Placental epithelial cell (primary cell): ENCODE measurements at places on chromosomes 5 and 9. TPM values are rescaled to one million over a fixed set of nuclear protein-coding genes. Genes with fewer than 3 reads are reported as not detected.

The ZNF354C gene
- total RNA-seq: 6.0 and 9.8 TPM in 2 replicates

The FOXD4L6 gene
- total RNA-seq: 0.39 TPM in 1 of 2 replicates, not detected in the other

The MAMDC2 gene
- total RNA-seq: 6.7 and 19.7 TPM in 2 replicates

The DRD1 gene
- total RNA-seq: not detected in 2 replicates

The SH2D3C gene
- total RNA-seq: under 0.01 and 0.43 TPM in 2 replicates

The TMEM267 gene
- total RNA-seq: 6.3 and 10.1 TPM in 2 replicates

The CBY3 gene
- total RNA-seq: 0.39 TPM in 1 of 2 replicates, not detected in the other

The PCDHAC1 gene
- total RNA-seq: 0.39 TPM in 1 of 2 replicates, not detected in the other

The ADAMTSL1 gene
- 0.79 TPM in 1 of 2 replicates, not detected in the other for total RNA-seq

The TLE4 gene
- total RNA-seq: 69.1 and 83.4 TPM in 2 replicates

The DIMT1 gene
- 14.1 and 35.5 TPM in 2 replicates for total RNA-seq

The LCN10 gene
- not detected in 2 replicates for total RNA-seq

The PCYOX1L gene
- 5.2 and 7.1 TPM in 2 replicates for total RNA-seq

The BTF3 gene
- 261 and 292 TPM in 2 replicates for total RNA-seq

The PHYHD1 gene
- 6.2 and 33.4 TPM in 2 replicates for total RNA-seq

The PTPN3 gene
- total RNA-seq: 47.1 and 47.7 TPM in 2 replicates

The FBXL7 gene
- 6.9 and 7.9 TPM in 2 replicates for total RNA-seq

The IFNA16 gene
- not detected in 2 replicates for total RNA-seq

The OTP gene
- not detected in 2 replicates for total RNA-seq

The HAVCR1 gene
- total RNA-seq: not detected in 2 replicates

The CCL28 gene
- total RNA-seq: 2.0 and 2.2 TPM in 2 replicates

The CTSL gene
- 54.3 and 57.3 TPM in 2 replicates for total RNA-seq

The ABLIM3 gene
- total RNA-seq: 66.0 and 98.5 TPM in 2 replicates

The GDNF gene
- under 0.01 and 1.2 TPM in 2 replicates for total RNA-seq

The BHMT gene
- not detected in 2 replicates for total RNA-seq

The TMEM174 gene
- not detected in 2 replicates for total RNA-seq

The WWC1 gene
- 5.9 and 24.3 TPM in 2 replicates for total RNA-seq

The PCDHB11 gene
- total RNA-seq: 0.39 TPM in 1 of 2 replicates, not detected in the other

The IFNA13 gene
- total RNA-seq: under 0.01 TPM in 1 of 2 replicates, not detected in the other

The ZNF883 gene
- total RNA-seq: 1.2 and 4.7 TPM in 2 replicates

The SHISAL2B gene
- not detected in 2 replicates for total RNA-seq

The BTNL8 gene
- total RNA-seq: not detected in 2 replicates

The ZFR gene
- total RNA-seq: 86.0 and 104 TPM in 2 replicates
